Smooth muscle cell of trachea (primary cell): ENCODE measurements at places on chromosomes 4 and X. TPM values are rescaled to one million over a fixed set of nuclear protein-coding genes. Genes with fewer than 3 reads are reported as not detected.

The RBM3 gene
- 59.4 and 286 TPM in 2 replicates for total RNA-seq

The ADGRG4 gene
- total RNA-seq, result under 0.01 TPM in 1 of 2 replicates, not detected in the other

The TMEM271 gene
- total RNA-seq, result not detected in 2 replicates

The FRMPD4 gene
- total RNA-seq, result 2.3 and 2.8 TPM in 2 replicates

The GLRB gene
- total RNA-seq, result 11.8 and 13.1 TPM in 2 replicates

The THAP9 gene
- 3.8 and 4.5 TPM in 2 replicates for total RNA-seq

The RAB41 gene
- total RNA-seq, result not detected in 2 replicates

The ADH1B gene
- total RNA-seq, result 281 and 965 TPM in 2 replicates

The PCDH7 gene
- 8.9 and 10.3 TPM in 2 replicates for total RNA-seq

The TLR3 gene
- 3.2 and 7.8 TPM in 2 replicates for total RNA-seq
